ENCODE measurements at places on chromosomes 1 and 21. TPM values are rescaled to one million over a fixed set of nuclear protein-coding genes. Genes with fewer than 3 reads are reported as not detected.

DNA sequence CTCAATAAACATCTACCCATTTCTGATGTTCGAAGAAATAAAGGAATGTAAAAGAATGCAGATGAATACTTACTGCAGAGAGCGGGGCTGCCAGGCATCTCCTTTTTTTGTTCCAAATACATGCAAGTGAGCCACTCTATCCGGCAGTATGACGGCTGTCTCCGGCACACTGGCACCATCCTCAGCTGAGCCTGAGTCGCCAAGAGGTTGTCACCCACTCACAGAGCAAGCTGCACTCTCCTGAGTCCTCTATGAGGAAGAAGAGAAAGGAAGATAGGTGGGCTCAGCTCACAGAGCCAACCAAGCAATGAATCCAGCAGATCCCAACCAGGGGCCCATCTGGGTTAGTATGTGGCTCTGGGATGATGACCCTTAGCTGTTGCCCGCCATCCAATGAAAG lies 65.3 kb downstream of the CD46 start:
- no peak for DNase-seq
- no peak overlapping the region for H3K27ac ChIP-seq
- H3K27me3 ChIP-seq, result no peaks in the 10 kb centered on the region
- peaks cover 46% of the 10 kb centered on the region for H3K36me3 ChIP-seq
- H3K4me1 ChIP-seq, result peaks cover 42% of the 10 kb centered on the region
- no peak overlapping the region for H3K4me3 ChIP-seq

DNA sequence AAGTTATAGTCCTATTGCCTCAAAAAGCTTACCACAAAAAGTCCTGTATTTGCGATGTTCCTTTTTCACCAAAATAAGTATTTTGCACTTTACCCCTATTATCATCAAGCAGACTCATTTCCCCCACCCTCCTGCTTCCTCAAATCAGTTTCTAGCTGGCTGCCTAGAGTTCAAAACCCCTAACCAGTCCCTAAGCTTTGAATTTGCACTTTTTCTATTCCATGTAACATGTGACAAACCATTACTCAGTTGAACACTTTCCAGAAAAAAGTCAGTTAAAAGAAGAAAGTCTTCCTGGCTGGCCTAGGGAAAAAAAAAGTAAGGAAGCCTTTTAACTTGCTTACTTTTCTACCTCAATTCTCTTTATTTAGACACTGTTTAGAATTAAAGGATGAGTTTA lies 8.2 kb downstream of the CEP170 start:
- H3K27ac ChIP-seq, result no peak overlapping the region
- H3K27me3 ChIP-seq, result no peaks in the 10 kb centered on the region
- H3K36me3 ChIP-seq, result peaks cover 15% of the 10 kb centered on the region
- H3K4me3 ChIP-seq, result no peak overlapping the region
- DNase-seq, result no peak

GRCh38 chr1:231125972-231126580 lies 35.8 kb upstream of the TRIM67 start:
- H3K36me3 ChIP-seq, result no peaks in the 10 kb centered on the region
- no peak overlapping the region for H3K4me3 ChIP-seq
- H3K27me3 ChIP-seq, result peaks cover 2% of the 10 kb centered on the region
- no peaks in the 10 kb centered on the region for H3K4me1 ChIP-seq
- no peak for DNase-seq

Gene HRNR
- not detected for total RNA-seq

- H3K4me1 ChIP-seq, result peaks cover 3% of the 10 kb centered on the region
- no peak overlapping the region for H3K4me3 ChIP-seq
- DNase-seq, result peak; percentile 47
- no peaks in the 10 kb centered on the region for H3K27me3 ChIP-seq
Observed at GRCh38 chr1:246907472-246907871, 24.3 kb downstream of the AHCTF1 start.

DNA sequence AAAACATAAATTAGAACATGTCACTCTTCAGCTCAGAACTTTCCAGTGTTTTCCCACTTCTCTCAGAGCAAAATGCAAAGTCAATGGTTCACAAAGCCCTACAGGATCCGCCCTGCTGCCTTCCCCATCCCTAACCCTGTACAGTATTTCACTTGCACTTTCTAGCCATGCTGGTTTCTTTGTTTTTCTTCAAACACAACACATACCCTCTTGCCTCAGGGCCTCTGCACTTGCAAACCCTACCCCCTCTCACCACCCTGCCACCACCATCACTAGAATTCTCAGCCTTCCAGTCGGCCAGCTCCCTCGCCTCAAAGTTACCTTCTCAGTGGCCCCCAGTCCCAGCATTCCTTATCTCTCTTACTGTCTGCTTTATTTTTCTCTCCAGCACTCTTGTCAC lies 17.6 kb downstream of the TEX35 start:
- H3K27me3 ChIP-seq, result no peaks in the 10 kb centered on the region
- no peak overlapping the region for H3K4me3 ChIP-seq
- H3K4me1 ChIP-seq, result peaks cover 1% of the 10 kb centered on the region
- no peak overlapping the region for H3K27ac ChIP-seq
- DNase-seq, result no peak
- H3K36me3 ChIP-seq, result no peaks in the 10 kb centered on the region

GRCh38 chr1:221782970-221783369 lies 41.1 kb upstream of the DUSP10 start:
- no peaks in the 10 kb centered on the region for H3K36me3 ChIP-seq
- H3K4me1 ChIP-seq, result peaks cover 68% of the 10 kb centered on the region
- H3K27ac ChIP-seq, result peak overlapping the region; percentile 51
- no peaks in the 10 kb centered on the region for H3K27me3 ChIP-seq

- no peaks in the 10 kb centered on the region for H3K36me3 ChIP-seq
- H3K27me3 ChIP-seq, result peaks cover 18% of the 10 kb centered on the region
- H3K4me1 ChIP-seq, result peaks cover 11% of the 10 kb centered on the region
- no peak for DNase-seq
- no peak overlapping the region for H3K4me3 ChIP-seq
Observed at GRCh38 chr1:204971517-204972336, 71.3 kb upstream of the CNTN2 start.

DNA sequence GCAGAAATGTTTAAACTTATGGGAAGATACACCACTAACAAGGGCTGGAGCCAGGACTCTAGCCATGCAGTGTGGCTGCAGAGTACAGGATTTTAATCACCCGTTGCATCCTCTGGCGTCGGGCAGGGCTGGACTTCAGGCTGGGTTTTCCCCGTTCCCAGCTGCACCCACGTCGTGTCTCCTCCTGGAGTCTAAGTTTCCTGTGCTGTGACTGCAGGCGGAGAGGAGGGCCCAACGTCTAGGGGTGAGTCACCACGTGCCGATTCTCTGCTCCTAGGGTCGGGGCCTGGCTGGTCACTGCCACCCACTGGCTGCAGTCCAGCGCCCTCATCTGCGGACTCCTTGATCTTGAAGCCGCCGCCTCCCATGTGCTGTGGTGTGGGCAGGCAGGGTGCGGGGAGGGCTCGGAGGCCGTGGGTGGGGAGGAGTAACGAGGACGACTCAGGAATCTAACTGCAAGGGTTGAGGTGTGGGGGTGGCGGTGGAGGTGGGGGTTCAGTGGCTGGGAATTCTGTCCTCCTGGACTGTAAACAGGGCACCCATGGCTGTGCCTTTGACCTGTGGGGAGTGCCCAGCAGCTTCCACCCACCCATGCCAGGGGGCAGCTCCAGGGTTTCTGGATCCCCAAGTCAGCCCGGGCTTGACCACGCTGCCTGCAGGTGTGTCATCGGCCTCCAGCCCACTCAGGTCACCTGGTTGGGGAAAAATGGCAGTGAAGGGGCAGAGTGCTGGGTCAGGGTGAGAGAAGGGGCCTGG lies 77.8 kb downstream of the ALPL start:
- H3K4me1 ChIP-seq, result no peaks in the 10 kb centered on the region
- no peak for DNase-seq
- no peaks in the 10 kb centered on the region for H3K36me3 ChIP-seq
- H3K27ac ChIP-seq, result no peak overlapping the region
- peaks cover 14% of the 10 kb centered on the region for H3K27me3 ChIP-seq
- H3K4me3 ChIP-seq, result no peak overlapping the region

DNA sequence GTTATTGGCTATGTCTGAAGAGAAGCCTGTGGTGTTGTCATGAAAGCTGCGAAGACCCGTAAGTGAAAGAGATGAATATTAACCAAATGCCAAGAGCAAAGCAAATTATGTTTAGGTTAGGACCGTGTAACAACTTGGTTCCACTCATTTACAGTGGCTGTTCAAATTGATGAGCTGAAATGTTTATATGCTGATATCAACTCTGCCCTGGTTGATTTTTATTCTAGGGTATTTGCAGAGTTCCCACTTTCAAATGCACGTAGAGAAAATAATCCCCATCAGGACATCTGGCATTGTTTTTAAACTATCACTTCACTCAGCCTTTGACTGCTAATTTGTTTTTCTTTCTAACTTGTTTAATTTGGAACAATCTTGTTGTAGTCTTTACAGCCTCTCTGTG lies 581.6 kb upstream of the ADAMTS5 start:
- no peak overlapping the region for H3K27ac ChIP-seq
- H3K36me3 ChIP-seq, result no peaks in the 10 kb centered on the region
- no peaks in the 10 kb centered on the region for H3K4me1 ChIP-seq
- DNase-seq, result no peak
